ENCODE measurements at places on chromosomes 1 and 21.

DNA sequence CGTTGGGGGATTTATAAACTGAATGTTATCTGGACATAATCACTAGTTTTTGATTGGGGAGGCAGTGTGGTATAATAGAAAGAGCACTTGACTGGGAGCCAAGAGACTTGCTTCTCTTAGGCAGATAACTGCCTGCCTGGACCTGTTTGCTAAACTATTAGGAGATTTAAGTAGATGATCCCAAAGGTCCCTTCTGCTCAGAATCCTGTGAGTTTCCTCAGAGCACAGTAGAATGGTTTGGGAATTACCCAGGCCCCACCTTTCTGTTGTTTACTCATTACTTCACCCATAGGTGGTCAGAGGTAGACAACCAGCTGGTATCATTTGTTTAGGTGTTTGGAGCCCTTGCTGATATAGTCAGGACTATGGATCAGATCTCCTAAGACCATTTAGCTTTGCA lies 10.3 kb upstream of the PODN start:
- no peak for DNase-seq

DNA sequence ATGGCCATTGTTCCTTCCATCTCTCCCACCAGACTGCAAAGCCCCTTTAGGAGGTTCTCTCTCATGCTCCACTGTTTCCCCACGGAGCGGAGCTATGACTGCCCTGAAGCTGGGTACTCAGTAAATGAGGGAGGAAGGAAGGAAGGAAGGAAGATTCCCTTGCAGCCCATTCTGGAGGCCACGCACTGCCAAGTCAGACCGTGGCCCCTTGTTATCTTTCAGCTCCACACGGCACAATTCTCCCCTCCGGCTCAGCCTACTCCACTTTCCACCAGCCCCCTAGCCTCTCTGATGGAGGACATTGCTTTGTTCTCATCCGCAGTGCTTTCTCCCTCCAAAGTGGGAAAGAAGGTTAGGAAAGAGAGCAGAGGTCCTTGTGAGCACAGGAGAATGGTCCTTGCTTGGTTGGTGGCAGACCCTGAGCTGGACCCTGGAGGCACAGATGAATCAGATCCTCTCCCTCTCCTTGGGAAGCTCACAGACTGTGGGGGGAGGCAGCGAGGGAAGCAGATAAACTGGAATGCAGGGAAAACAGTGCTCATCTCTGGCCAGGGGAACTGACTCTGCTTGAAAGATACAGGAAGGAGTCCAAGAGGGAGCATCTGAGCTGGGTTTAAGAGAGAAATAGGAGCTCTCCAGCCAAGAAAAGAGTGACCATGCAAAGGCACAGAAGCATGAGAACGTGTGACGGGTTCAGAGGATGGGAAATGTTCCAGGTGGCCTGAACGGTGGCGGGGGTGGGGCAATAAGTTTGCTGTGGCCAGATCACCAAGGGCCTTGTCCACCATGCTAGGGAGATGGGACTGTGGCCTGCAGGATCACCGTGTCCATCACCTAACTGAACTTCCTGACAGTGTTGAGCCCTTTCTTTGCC lies 52.6 kb downstream of the GLIS1 start:
- DNase-seq = no peak

DNA sequence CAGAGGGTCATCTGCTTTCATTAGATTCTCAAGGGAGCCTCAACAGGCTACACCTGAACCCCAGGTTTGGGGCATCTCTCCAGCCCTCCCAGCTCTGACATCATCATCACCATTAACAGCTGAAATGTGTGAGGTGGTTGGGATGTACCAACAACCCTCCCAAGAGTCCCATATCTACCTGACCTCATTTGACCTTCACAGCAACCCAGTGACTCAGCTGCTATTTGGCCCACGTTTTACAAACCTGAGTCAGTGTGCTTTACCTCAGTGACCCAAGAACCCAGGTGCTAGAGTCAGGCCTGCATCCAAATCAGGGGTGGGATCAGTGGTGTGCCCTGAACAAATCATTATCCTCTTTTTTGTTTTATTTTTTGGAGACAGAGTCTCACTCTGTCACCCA lies 53.3 kb upstream of the TINAGL1 start:
- DNase-seq = no peak

GRCh38 chr1:56137521-56138505 lies 441.6 kb downstream of the PLPP3 start:
- DNase-seq = no peak

GRCh38 chr1:25170439-25170838 lies 61.9 kb downstream of the SYF2 start:
- DNase-seq = no peak

DNA sequence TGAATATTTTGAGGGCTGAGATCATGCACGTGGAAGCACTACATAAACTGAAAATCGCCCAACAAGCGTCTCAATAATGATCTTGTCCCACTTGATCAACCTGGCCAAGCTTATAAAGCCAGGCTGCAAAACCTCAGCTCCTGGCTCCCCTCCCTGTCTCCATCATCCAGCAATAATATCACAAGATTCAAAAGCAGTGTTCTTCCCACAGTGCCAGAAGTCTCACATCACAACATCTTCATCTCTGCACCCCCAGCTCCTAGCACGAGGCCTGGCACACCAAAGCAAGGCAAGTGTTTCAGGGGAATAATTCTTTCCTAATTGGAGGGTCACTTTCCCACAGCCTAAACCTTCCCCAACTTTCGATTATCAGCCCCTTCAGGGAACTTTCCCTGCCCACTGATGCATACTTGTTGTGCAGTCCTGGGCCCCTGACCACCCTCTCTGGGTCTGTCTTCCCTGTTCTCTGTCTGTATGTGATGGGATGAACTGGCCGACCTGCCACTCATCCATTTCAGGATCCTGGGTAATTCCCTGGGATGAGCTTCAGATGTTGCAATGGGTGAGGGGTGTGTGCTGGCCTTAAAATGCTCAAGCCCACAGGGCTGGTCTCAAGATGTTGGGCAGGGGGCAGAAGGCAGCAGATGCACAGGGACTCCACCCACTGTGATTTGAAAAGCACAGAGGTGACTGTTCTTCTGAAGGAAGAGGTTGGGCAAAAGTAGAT lies 129.0 kb downstream of the DMRTB1 start:
- DNase-seq = no peak

Measured in NCI-H2029 (cell line).